ENCODE measurements at places on chromosomes 11 and 22. TPM values are rescaled to one million over a fixed set of nuclear protein-coding genes. Genes with fewer than 3 reads are reported as not detected.

Gene OVOL1
- total RNA-seq, result 1.6 TPM

Gene OR9Q1
- not detected for total RNA-seq

Gene C1QTNF6
- total RNA-seq, result 3.3 TPM

Gene VSIG2
- total RNA-seq, result 0.18 TPM

Gene TLCD5
- 3.5 TPM for total RNA-seq

Gene KRTAP5-10
- 0.24 TPM for total RNA-seq

Gene TRIM48
- not detected for total RNA-seq

Gene APLNR
- 7.3 TPM for total RNA-seq

Gene NTM
- total RNA-seq, result 1.7 TPM

Gene LRRN4CL
- total RNA-seq, result 0.69 TPM

Gene OR51B5
- total RNA-seq, result not detected

Gene VWCE
- 0.90 TPM for total RNA-seq

Gene ENTHD1
- not detected for total RNA-seq

Gene IL18
- 0.83 TPM for total RNA-seq

Gene PDGFD
- total RNA-seq, result 22.4 TPM

Gene CASP5
- not detected for total RNA-seq

Gene SLC25A1
- 35.0 TPM for total RNA-seq

Gene TMEM123
- 62.7 TPM for total RNA-seq

Gene DDTL
- 1.6 TPM for total RNA-seq

Gene LDLRAD3
- total RNA-seq, result 5.1 TPM

Gene KCNK7
- not detected for total RNA-seq

Gene MOV10L1
- 0.09 TPM for total RNA-seq

Gene KCNE3
- total RNA-seq, result 6.7 TPM

Gene CCDC88B
- total RNA-seq, result 7.4 TPM

Gene CD248
- 3.6 TPM for total RNA-seq

Gene OVCH2
- not detected for total RNA-seq

Gene MPZL2
- total RNA-seq, result 6.0 TPM

Gene CRYBB3
- total RNA-seq, result 0.26 TPM

Gene SCUBE1
- total RNA-seq, result not detected

Gene OR56A1
- total RNA-seq, result not detected

Gene CAPN1
- 139 TPM for total RNA-seq

Gene CLDN5
- total RNA-seq, result 6.9 TPM

Gene ZNF202
- total RNA-seq, result 6.7 TPM
